ENCODE measurements at places on chromosomes 1 and 21. TPM values are rescaled to one million over a fixed set of nuclear protein-coding genes. Genes with fewer than 3 reads are reported as not detected.

Gene PRAMEF4
- not detected for polyA plus RNA-seq

DNA sequence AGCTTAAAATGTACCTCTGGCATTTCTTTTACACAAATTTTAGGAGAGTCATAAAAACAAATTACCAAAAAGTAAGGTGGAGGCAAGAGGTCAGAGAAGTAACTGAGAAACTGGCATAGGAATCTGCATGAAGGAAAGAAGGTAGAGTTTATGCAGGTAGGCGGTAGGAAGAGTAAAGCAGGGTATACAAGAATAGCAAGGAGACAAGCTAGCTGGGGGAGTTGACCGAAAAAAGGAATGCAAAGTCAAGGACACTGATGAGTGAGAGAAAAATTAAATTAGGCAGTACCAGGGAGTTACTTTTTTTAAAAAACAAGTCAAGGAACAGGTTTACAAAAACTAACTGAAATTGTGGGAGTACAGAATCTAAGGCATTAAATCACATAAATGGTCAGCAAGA lies 56.0 kb downstream of the FOXJ3 start:
- no peaks in the 10 kb centered on the region for H3K4me1 ChIP-seq
- H3K4me3 ChIP-seq = no peak overlapping the region
- H3K27me3 ChIP-seq = no peaks in the 10 kb centered on the region

- no peaks in the 10 kb centered on the region for H3K36me3 ChIP-seq
- DNase-seq = no peak
- H3K4me1 ChIP-seq = peaks cover 55% of the 10 kb centered on the region
- H3K4me3 ChIP-seq = no peak overlapping the region
- H3K27me3 ChIP-seq = no peaks in the 10 kb centered on the region
- H3K27ac ChIP-seq = peak overlapping the region; percentile 88
These were observed 9.1 kb downstream of the SMAP2 start for GRCh38 chr1:40382601-40383000.

- H3K4me1 ChIP-seq = peaks cover 28% of the 10 kb centered on the region
- no peaks in the 10 kb centered on the region for H3K27me3 ChIP-seq
- H3K4me3 ChIP-seq = peak overlapping the region; percentile 96
- peaks cover 35% of the 10 kb centered on the region for H3K36me3 ChIP-seq
- no peak for DNase-seq
These were observed 1.4 kb downstream of the BCL10 start for GRCh38 chr1:85274969-85275453.

GRCh38 chr1:151444783-151445177 lies 14.5 kb downstream of the POGZ start:
- H3K27me3 ChIP-seq = no peaks in the 10 kb centered on the region
- H3K4me1 ChIP-seq = peaks cover 9% of the 10 kb centered on the region
- H3K27ac ChIP-seq = no peak overlapping the region
- H3K4me3 ChIP-seq = no peak overlapping the region
- H3K36me3 ChIP-seq = peaks cover 32% of the 10 kb centered on the region

DNA sequence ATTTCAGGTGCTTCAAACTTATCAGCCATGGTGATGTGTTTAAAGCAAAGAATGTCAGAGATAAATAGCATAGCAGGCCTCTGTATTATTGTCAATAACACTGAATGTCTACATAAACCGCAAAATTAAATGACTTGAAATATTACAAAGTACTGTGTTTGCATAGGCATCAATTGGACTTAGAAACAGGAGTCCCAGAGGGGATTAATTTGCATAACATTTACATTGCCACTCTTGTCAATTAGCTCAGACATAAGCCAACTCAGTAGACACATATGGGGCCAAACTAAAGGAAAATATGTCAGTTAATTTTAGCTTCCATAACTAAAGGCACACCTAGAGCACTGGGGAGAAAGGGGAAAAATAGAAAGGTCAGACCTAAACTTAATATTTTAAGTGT lies 814.5 kb upstream of the NEGR1 start:
- H3K4me3 ChIP-seq = no peak overlapping the region
- DNase-seq = no peak
- H3K27ac ChIP-seq = no peak overlapping the region
- H3K27me3 ChIP-seq = no peaks in the 10 kb centered on the region
- H3K4me1 ChIP-seq = no peaks in the 10 kb centered on the region

Gene KRTAP13-2
- not detected for polyA plus RNA-seq

GRCh38 chr1:37954316-37954971 lies 7.6 kb upstream of the INPP5B start:
- H3K27ac ChIP-seq = no peak overlapping the region
- H3K4me3 ChIP-seq = no peak overlapping the region
- DNase-seq = no peak

DNA sequence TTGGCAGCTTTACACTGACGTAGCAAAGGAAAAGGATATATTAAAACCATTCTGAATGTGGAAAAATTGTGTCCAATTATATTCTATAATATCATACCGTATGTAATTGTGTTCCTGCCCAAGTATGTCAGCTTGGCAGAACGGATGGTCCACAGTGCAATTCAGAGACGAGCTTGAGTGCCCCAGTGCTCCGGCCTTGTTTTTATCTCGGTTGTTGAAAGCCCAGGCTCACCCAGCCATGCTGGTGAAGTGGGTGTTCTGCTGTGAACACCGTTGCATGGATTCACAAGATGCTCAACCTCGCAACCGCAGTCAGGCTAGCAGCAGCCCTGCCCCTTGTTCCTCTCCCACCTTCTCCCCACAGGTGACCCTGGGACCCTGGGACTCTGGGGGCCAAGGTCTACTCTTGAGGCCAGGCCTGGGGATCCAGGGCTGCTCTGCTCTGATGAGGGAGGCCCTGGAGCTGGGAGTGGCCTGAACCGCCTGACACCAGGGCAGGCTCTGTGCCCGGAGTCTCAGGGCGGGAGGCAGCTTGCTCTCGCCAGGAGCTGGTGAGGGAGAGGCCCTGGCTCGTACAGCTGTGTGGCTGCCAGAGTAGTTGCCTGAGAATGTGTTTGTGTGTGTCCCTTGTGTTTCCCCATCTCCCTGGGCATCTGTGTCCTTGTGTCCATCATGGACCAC lies 11.2 kb downstream of the PTPRF start:
- no peaks in the 10 kb centered on the region for H3K27me3 ChIP-seq
- H3K4me1 ChIP-seq = peaks cover 12% of the 10 kb centered on the region
- H3K36me3 ChIP-seq = peaks cover 5% of the 10 kb centered on the region
- no peak overlapping the region for H3K27ac ChIP-seq

GRCh38 chr1:240987928-240988327 lies 369.1 kb downstream of the RGS7 start:
- no peaks in the 10 kb centered on the region for H3K27me3 ChIP-seq
- no peak overlapping the region for H3K27ac ChIP-seq
- H3K36me3 ChIP-seq = no peaks in the 10 kb centered on the region
- no peak overlapping the region for H3K4me3 ChIP-seq
- DNase-seq = no peak

Gene EFNA4
- polyA plus RNA-seq = 15.9 TPM

- H3K4me1 ChIP-seq = no peaks in the 10 kb centered on the region
- H3K36me3 ChIP-seq = no peaks in the 10 kb centered on the region
- DNase-seq = no peak
- no peak overlapping the region for H3K4me3 ChIP-seq
- no peak overlapping the region for H3K27ac ChIP-seq
These were observed 22.6 kb upstream of the IL20 start for GRCh38 chr1:206842854-206843253.

- H3K36me3 ChIP-seq = no peaks in the 10 kb centered on the region
- no peak overlapping the region for H3K4me3 ChIP-seq
- H3K4me1 ChIP-seq = no peaks in the 10 kb centered on the region
- H3K27ac ChIP-seq = no peak overlapping the region
- DNase-seq = no peak
These were observed 30.5 kb downstream of the CACNA1E start for GRCh38 chr1:181513786-181514297.

GRCh38 chr1:101005871-101006270 lies 19.7 kb downstream of the DPH5 start:
- no peak for DNase-seq
- H3K4me1 ChIP-seq = no peaks in the 10 kb centered on the region
- H3K4me3 ChIP-seq = no peak overlapping the region
- H3K36me3 ChIP-seq = peaks cover 11% of the 10 kb centered on the region

Gene GPX7
- 5.7 TPM for polyA plus RNA-seq

Gene SPATC1L
- 8.3 TPM for polyA plus RNA-seq

Gene TAS1R3
- polyA plus RNA-seq = 0.06 TPM

Gene PLA2G2D
- polyA plus RNA-seq = not detected

Gene SGIP1
- 22.1 TPM for polyA plus RNA-seq

GRCh38 chr1:95640746-95641145 lies 406.7 kb downstream of the RWDD3 start:
- peak overlapping the region; percentile 27 for H3K27ac ChIP-seq
- H3K4me3 ChIP-seq = no peak overlapping the region
- DNase-seq = peak; percentile 27
- H3K36me3 ChIP-seq = no peaks in the 10 kb centered on the region
- H3K4me1 ChIP-seq = no peaks in the 10 kb centered on the region

Gene TLR5
- polyA plus RNA-seq = not detected

Gene MMP23B
- polyA plus RNA-seq = 1.2 TPM

- H3K36me3 ChIP-seq = no peaks in the 10 kb centered on the region
- no peak overlapping the region for H3K27ac ChIP-seq
- no peaks in the 10 kb centered on the region for H3K27me3 ChIP-seq
These were observed 60.3 kb downstream of the TBX19 start for GRCh38 chr1:168340781-168341482.

DNA sequence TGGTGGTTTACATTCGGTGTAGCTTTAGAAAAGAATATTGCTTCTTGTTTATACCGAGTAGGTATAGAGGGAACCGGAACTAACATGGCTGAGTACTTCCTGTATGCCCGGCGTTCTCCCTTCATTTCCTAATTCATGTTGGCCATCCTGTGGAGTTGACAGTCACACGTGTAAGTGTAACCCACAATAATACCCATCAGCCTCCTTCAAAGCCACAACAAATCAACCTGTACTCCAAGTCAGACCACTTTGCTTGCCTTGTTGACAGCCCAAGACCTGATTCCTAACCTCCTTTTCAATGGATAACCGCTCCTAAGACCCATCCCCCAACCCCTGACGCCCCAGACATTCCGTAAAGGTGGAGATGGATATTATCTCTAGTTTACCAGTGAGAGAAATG lies 42.1 kb downstream of the UBE2U start:
- DNase-seq = no peak
- no peaks in the 10 kb centered on the region for H3K36me3 ChIP-seq
- peak overlapping the region; percentile 50 for H3K27ac ChIP-seq
- peaks cover 22% of the 10 kb centered on the region for H3K4me1 ChIP-seq
- peaks cover 4% of the 10 kb centered on the region for H3K27me3 ChIP-seq

DNA sequence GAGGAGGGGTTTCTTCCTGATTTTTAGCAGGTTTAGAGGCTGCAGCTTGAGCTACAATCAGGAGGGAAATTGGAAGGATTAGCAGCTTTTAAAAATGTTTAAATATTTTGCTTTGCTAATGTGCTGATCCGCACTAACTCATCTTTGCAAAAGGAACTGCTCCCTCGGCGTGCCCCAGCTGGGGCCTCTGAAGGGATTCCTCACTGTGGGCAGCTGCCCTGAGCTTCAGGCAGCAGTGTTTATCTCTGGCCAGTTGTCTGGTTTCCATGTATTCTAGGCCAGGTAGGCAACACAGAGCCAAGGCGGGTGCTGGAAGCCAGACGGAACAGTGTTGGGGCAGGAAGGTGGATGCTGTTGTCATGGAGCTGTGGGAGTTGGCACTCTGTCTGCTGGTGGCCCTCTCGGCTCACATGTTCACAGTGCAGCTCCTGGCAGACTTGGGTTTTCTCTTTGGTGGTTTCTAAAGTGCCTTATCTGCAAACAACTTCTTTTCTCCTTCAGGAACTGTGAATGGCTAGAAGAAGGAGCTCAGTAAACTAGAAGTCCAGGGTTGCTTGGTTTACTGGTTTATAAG lies 18.9 kb downstream of the NECAP2 start:
- no peak for DNase-seq
- H3K27ac ChIP-seq = no peak overlapping the region
- no peak overlapping the region for H3K4me3 ChIP-seq
- no peaks in the 10 kb centered on the region for H3K27me3 ChIP-seq
- peaks cover 46% of the 10 kb centered on the region for H3K36me3 ChIP-seq
- H3K4me1 ChIP-seq = no peaks in the 10 kb centered on the region

Gene DENND2C
- polyA plus RNA-seq = 0.03 TPM

Gene CFAP45
- polyA plus RNA-seq = 0.57 TPM

DNA sequence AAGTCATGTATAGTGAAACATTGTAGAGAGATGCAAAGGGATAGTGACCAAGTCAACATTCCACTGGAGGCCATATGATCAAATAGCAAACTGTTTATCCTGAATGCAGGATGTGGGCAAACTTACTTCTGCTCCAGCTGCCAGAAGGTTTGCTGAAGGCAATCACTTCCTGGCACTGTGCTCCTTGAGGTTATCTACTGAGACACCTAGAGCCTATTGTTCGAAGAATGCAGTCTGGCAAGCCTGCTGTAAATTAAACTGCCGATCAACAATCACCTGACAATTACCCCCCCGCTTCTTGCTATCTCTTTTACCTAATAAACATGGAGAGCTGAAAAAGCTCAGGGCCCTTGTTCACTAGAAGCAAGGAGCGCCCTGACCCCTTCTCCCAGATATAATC lies 139.4 kb upstream of the B3GALT2 start:
- H3K27me3 ChIP-seq = no peaks in the 10 kb centered on the region
- no peak overlapping the region for H3K4me3 ChIP-seq
- H3K36me3 ChIP-seq = peaks cover 3% of the 10 kb centered on the region
- H3K27ac ChIP-seq = peak overlapping the region; percentile 70
- H3K4me1 ChIP-seq = peaks cover 5% of the 10 kb centered on the region
- no peak for DNase-seq

- DNase-seq = no peak
- H3K36me3 ChIP-seq = no peaks in the 10 kb centered on the region
- H3K4me3 ChIP-seq = no peak overlapping the region
- peaks cover 6% of the 10 kb centered on the region for H3K4me1 ChIP-seq
- no peaks in the 10 kb centered on the region for H3K27me3 ChIP-seq
These were observed 132.8 kb downstream of the TNFSF18 start for GRCh38 chr1:172917972-172918371.

- no peaks in the 10 kb centered on the region for H3K27me3 ChIP-seq
- no peak overlapping the region for H3K27ac ChIP-seq
- DNase-seq = no peak
These were observed 11.6 kb downstream of the ADAM30 start for GRCh38 chr1:119884711-119885110.

DNA sequence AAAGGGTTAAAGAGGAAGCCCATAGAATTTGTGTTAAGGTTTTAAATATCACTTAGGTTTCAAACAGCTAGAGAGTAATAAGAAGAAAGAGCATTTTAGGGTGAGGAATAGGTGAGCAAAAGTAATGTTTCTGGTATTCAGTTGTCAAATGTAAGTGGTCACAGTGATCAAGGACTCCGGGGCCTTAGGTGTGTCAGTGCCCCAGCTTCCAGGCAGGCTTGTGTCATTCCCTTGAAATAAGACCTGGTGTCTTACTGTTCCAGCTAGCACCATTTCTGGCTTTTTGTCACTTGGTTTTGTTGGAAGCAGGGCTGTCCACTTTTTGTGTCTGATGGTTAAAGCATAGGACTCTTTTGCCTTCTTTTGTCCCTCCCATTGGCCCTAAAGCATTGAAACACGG lies 69.6 kb downstream of the DYRK1A start:
- peaks cover 2% of the 10 kb centered on the region for H3K36me3 ChIP-seq
- no peaks in the 10 kb centered on the region for H3K27me3 ChIP-seq
- peak overlapping the region; percentile 97 for H3K27ac ChIP-seq
- H3K4me3 ChIP-seq = no peak overlapping the region

Gene LCE2B
- not detected for polyA plus RNA-seq
